ENCODE measurements at places on chromosomes 1 and 21. TPM values are rescaled to one million over a fixed set of nuclear protein-coding genes. Genes with fewer than 3 reads are reported as not detected.

The HOOK1 gene
- total RNA-seq: 4.0 TPM

GRCh38 chr21:39029086-39029755, 154.0 kb downstream of the PSMG1 start:
- DNase-seq: no peak

The LCE3D gene
- not detected for total RNA-seq

- no peak for DNase-seq
Measured at GRCh38 chr1:50942334-50942733, 17.7 kb downstream of the FAF1 start.

GRCh38 chr1:115575661-115576060, 66.1 kb upstream of the VANGL1 start:
- DNase-seq: no peak

DNA sequence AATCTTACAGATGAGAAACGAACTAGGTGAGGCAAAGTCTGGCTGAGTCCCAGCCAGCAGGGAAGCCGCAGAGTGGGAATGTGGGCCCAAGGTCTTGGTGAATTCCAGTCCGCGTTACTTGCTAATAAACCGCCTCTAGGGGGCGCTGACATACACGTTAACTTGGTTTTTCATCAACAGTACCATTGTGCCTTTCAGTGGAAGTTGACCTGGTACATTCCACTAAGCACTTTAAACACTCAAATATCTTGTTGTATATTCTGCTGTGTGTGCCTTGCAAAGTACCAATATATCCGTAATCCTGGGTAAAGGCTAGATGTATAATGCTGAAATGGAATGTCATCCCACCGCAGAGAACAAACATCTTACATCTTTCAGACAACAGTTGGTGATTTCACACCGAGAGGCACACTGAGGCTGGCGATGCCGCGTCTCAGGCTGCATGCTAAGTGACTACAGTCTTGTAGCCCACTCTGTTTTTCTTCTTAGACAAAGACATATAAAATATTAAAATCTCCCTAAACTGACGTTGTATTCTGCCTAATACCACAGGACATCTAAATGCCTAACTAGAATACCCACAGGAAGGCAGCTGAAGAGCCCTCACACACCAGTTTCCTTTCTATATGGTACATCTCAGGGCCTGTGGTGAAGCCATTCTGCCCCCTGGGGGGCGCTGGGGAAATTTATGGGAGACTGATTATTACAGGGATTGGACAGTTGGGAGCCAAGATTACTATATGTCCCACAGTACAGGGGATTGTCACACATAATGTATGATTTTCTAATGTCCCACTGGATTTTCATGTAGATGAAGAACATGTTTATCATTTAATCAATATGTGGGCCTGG, 49.2 kb upstream of the C1orf198 start:
- DNase-seq: peak; percentile 63

GRCh38 chr1:218755128-218755527, 410.0 kb downstream of the TGFB2 start:
- DNase-seq: no peak

DNA sequence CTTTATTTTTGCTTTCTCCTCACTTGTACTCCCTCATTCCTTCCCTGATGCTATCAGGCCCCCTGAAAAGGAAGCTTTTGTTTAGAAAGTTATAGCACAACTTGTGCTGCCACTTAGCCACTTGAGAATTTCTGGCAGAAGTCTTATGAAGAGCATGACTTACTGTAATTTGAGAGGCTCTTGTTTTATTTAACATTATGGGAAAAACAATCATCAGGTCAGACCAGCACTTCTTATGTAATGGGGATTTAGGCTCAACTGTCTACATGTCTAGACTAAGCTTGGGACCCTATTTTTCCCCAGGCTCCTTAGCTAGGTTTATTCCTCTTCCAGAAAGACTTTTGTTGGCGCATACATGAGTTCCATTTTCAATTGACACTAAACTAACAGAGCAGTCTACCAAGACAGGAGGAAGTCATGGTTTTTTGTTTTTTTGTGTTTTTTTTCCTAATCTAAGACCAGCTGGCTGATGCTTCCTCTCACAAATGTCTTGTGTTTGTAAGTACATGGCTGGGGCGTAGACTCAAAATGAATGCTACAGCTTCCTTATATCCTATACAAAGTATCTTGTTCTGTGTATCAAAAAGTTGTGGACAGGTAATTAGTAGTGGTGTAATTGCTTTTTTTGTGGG, 31.5 kb downstream of the TNFSF4 start:
- no peak for DNase-seq

- no peak for DNase-seq
Measured at GRCh38 chr1:112902221-112902620, 53.8 kb downstream of the SLC16A1 start.

The OR6K3 gene
- not detected for total RNA-seq

DNA sequence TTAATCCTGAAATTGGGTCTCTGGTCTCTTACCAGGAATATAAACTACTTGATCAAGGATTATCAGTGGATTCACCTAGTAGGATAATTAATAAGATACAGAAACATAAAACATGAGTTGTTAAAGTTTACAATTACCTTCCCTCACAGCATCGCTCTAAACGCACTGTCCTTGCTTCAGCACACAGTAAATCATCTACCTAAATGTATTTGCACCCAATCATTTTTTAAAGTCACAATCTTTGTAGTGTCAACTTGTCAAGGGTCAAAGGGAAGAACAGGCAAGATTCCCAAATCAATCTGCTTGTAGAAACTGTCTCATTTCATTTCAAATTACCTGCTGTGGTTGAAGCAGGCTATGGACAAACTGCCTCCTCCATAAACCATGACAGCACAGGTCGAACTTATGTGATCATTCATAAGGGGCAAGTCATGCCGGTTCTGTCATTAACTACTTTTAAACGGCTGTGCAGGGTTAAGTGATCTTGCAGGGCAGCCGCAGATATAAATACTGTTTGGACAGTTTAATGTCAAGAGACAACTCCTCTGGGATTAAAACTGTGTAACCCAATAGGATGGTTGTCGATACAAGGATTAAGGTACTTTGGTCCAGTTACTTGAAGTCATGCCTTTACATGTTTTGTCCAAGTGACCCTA, 93.6 kb downstream of the ZNF281 start:
- DNase-seq: no peak

GRCh38 chr21:34598931-34599400, 15.9 kb downstream of the RCAN1 start:
- DNase-seq: no peak

- no peak for DNase-seq
Measured at GRCh38 chr1:68313735-68314134, 81.4 kb upstream of the WLS start.

GRCh38 chr21:46207920-46208591, 20.5 kb downstream of the LSS start:
- DNase-seq: no peak

The HMGCL gene
- 31.9 TPM for total RNA-seq

The GJB5 gene
- total RNA-seq: not detected

DNA sequence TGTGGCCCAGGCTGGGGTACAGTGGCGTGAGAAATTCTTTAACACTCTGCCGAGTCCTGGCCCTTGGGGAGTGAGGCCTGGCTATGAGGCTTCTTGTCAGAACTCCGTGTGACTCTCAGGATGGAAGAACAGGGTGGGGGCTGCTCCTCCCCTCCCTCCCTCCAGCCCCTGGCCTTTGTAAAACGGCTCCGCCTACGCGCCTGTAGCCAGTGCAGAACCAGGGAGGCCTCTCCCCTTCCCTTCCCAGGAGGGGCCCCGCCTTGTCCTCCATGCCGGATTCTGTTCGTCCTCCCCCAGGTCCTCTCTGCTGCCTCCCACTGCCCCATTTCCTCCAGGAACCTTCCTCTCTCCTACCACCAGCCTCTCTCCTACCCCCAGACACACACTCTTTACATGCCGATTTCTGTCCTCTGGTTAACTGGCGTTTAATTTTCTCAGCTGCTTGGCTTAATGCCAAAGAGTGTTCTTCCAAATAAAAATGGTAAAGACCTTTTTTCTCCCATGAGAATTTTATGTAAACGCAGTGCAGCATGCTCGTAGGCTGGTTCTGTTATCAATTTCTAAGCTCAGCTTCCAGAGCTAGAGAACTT, 21.0 kb downstream of the PDE9A start:
- DNase-seq: peak; percentile 75

- no peak for DNase-seq
Measured at GRCh38 chr1:200302192-200302920, 107.5 kb downstream of the ZNF281 start.

- no peak for DNase-seq
Measured at GRCh38 chr1:24713176-24713575, 32.1 kb upstream of the CLIC4 start.

DNA sequence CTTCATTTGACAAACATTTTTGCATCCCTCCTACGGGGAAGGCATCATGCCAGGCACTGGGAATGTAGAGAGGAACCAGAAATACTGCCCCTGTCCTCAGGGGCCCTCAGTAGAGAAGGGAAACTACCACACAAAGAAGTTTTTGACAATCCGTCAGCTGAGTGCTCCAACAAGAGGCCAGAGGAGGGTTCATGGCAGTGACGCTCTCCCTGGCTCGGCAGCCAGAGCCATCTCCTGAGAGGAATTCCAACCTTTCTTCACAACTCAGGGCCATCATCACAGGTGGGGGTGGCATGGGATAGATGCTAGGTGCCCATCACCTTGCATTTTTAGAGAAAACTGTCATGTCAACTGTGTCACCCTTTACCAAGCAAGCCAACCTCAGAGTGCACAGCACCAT, 154.1 kb downstream of the HIVEP3 start:
- no peak for DNase-seq

GRCh38 chr1:28663871-28664470, 4.6 kb upstream of the GMEB1 start:
- no peak for DNase-seq

The C4BPB gene
- 0.30 TPM for total RNA-seq

- DNase-seq: no peak
Measured at GRCh38 chr1:175514387-175514953, 228.9 kb downstream of the TNR start.

DNA sequence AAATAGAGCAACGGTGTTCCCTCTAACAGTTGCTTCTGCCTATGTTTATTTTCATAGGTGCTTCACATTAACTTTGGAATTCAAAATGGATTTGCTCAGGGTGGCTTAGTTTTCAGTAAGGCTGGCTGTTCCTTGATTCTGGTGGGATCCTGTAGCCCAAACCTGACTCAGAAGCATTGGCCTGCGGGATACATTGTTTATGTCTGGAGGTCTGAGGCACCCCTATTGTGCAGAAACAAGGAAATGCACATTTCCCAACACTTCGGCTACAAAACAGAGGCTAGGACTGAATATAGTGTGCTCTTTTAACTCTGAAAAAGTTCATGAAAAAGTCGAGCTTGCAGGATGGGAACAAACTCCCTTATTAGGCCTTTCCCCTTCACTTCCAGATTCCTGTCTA, 133.8 kb upstream of the F3 start:
- DNase-seq: no peak

The SLC39A1 gene
- 39.8 TPM for total RNA-seq

GRCh38 chr1:106700211-106700610, 356.3 kb upstream of the PRMT6 start:
- no peak for DNase-seq

DNA sequence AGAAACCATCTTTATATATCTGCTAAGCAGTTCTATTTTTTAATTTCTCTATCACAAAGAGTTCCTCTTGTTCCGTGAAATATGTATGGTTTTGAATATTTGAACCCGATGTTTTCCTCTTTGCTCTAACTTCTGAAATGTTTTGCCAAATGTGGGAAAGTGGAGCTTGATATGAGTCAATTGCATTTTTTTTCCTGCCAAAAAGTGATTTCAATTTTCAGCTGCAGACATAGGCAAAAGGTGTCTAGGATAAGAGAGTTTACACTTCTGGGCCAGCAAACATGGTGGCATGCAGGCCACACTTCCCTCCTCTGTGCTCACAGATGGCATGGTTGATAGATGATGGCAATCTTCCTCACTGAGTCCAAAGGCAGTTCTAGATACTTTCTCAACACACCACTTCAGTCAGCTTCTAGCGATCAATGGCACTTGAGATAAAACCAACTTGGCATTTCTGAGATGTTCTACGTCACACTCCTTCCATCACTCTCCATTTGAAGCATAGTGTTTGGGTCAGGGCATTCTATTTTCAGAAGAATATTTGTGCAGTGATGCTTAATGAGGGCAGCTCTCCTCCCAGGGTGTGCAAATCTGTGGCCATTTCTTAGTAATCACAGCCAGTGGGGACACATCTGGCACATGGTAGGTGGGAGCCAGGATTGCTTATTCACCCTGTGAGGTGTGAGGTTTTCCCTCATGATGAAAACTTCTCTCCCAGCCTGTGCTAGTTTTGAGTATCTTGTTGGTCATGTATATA, 54.4 kb upstream of the SCAF4 start:
- DNase-seq: no peak

DNA sequence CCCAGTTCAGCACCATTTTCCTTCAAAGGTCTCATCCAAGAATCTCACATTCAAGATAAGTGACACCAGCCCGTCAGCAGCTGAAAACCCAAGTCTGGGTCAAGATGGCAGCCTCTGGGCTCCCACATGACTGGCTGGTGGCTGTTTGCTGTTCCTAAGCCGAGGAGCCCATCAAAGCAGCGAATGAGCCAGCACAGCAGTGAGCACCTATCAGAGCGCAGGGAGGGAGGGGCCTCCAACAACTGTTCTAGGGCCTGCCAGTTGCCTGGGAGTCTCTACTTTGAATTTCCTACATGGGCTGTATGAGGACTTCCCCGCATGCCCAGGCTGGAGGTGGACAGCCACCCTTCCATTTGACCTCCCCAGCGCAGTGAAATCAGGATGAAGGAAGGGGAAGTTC, 102.7 kb downstream of the ADARB1 start:
- DNase-seq: no peak

Data from left ventricle myocardium inferior (tissue), 1 donor.